GM12891 (cell line): ENCODE measurements at places on chromosomes 13 and 19.

DNA sequence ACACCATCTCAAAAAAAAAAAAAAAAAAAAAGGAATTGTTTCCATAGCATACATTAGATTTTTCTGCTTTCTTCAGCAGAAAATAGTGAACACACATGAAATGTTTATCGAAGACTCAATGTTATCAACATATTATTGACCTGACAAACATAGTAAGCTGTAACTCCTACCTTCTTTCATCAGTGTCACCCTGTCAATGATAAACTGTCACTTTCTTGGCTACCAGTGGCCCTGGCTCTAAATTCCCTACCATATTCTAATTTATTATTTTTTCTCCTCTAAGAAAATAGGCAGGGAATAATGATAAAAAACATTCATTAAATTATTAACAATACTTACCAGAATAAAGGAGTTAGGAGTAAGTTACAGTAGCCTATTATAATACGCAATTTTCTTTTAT is 127.3 kb upstream of the KLHL1 start:
- DNase-seq: no peak

DNA sequence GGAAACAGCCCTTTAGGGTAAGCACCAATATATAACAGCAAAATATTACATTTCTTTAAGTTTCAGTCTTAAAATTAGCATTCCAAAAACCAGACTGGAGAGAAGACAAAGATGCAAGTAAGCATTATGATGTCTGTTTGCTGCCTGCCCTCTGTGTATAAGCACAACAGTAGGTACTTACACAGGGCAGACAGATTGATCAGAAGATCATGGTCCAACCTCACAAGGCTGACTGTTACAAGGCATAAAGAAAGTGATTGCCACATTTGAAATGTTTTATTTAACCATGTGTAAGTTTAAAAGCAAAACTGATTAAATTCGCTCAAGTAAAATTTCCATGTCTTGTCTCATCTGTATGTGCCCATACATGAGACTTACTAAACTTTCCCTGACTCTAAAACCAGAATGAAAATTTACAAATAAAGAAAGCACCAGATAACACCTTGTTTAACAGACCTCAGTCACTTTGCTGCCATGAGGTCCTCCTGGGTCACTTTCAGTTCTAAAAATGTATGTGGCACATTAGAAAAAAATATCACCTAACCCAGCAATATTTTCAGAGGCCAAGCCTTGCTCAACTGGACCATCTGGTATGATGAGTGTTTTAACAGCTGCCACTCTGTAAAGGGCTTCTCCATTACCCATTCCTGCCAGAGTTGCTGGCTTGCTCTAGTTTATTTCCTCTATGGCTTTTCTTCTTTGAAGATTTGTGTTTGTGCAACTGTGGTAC is 297.0 kb downstream of the RBM26 start:
- DNase-seq: no peak

DNA sequence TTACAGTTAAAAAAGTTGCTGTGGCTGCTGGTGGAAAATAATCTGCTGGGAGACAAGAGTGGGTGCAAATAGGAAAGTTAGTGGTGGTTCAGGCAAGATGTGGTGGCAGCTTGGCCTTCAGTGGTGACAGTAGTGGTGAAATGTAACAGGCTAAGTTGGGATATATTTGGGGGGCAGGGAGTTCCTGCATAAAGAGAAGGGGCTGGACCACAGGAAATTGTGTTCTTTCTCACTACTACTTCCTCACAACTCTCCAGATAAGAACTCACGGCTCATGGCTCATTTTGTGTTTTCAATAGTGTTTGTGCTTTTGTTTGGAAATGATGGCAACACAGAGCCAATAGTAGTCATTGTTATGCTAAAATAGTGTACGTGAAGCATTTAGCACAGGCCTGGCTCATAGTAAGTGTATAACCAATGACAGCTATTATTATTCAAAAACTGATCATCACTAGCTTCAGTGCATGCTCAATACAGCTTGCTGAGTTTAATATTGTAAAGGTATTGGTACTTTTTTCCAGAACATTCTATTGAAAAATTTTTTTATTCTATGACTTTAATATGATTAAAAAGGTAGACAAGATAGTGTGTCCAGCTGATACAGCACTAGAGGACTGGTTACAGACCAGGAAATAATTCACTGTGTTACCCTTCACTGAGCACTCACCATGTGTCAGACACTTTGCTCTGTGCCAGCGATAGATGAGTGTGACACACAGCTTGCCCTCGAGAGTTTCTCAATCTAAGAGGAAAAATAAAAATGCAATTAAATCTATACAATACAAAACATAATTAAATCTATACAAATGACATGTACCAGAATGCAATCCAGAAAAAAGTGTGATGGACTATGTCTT is 209.8 kb downstream of the POU4F1 start:
- no peak for DNase-seq

- no peak for DNase-seq
These were observed 1505.1 kb upstream of the SLC10A2 start for GRCh38 chr13:104571161-104571892.

GRCh38 chr13:50450279-50450678 is 393.2 kb downstream of the DLEU7 start:
- no peak for DNase-seq

- no peak for DNase-seq
These were observed 1.2 kb upstream of the GNG8 start for GRCh38 chr19:46637224-46637623.
